ENCODE measurements at places on chromosomes 6 and 20. TPM values are rescaled to one million over a fixed set of nuclear protein-coding genes. Genes with fewer than 3 reads are reported as not detected.

DNA sequence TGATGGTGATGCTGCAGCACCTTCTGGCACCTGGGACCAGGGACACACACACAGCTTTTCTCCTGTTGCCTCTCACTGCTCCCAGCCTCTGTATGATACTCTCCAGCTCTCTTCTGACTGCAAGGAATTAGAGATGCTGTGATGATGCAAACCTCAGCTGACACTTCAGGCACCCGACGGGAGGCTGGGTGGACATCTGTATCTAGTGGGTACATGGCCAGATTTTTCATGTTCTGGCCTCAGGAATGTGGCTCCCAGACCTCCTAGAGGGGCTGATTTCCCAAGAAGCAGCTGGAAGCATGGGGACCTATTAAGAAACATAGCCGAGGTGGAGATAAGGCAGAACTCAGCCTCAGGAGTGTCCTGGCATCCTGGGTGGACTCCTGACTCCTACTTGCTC lies 6.8 kb upstream of the EPB41L1 start:
- no peaks in the 10 kb centered on the region for H3K27me3 ChIP-seq
- H3K4me1 ChIP-seq: peaks cover 5% of the 10 kb centered on the region
- H3K36me3 ChIP-seq: no peaks in the 10 kb centered on the region
- no peak for DNase-seq
- H3K4me3 ChIP-seq: no peak overlapping the region
- no peak overlapping the region for H3K27ac ChIP-seq

- H3K4me1 ChIP-seq: no peaks in the 10 kb centered on the region
- no peak for DNase-seq
- no peaks in the 10 kb centered on the region for H3K36me3 ChIP-seq
- H3K27ac ChIP-seq: no peak overlapping the region
- H3K27me3 ChIP-seq: no peaks in the 10 kb centered on the region
Observed at GRCh38 chr6:134647861-134648260, 302.0 kb downstream of the ALDH8A1 start.

DNA sequence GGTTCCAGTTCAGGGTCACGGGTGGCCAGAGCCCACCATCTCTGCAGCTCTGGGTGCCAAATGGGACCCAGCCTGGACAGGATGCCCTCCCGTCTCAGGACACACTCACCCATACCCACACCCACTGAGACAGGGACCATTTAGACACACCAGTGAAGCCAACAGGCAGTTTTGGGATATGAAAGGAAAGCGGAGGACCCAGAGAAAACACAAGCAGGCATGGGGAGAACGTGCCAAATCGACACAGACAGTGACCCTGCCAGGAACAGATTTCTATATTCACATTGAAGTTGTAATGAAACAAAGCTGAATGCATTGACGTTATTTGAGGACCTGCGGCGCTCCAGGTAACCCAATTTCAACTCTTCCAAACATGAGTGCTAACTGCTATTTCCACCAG lies 164.5 kb downstream of the DOK5 start:
- H3K27me3 ChIP-seq: no peaks in the 10 kb centered on the region
- H3K27ac ChIP-seq: no peak overlapping the region
- H3K4me3 ChIP-seq: no peak overlapping the region
- no peaks in the 10 kb centered on the region for H3K36me3 ChIP-seq

DNA sequence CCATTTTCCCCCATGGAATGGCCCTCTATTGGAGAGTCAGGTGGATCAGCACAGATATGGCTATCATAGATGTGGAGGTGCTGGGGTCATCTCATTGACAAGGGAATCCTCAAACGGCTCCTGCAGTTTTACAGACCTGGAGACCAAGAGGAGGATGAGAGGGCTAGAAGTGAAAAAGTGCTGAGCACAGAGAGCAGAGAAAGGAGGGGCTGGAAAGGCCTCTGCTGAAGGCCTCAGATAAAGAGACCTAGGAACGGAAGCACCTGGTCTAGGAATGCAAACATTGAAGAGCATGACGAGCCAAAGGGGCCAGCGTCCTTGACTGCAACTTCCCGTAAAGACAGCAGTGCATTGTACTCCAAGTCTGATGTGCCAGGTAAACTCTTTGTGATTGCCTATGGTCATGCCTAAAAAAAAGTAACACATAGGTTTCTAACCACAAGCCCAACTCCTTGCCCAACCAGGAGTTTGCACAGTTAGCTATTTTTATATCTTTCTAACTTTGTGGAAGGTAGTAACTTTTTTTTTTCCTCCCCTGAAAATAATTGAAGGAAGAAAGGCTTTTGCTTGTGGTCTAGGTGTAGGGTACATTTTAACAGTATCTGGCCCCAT lies 15.2 kb downstream of the RSPH4A start:
- peaks cover 5% of the 10 kb centered on the region for H3K36me3 ChIP-seq
- H3K27me3 ChIP-seq: no peaks in the 10 kb centered on the region
- DNase-seq: peak; percentile 77
- peak overlapping the region; percentile 88 for H3K27ac ChIP-seq

DNA sequence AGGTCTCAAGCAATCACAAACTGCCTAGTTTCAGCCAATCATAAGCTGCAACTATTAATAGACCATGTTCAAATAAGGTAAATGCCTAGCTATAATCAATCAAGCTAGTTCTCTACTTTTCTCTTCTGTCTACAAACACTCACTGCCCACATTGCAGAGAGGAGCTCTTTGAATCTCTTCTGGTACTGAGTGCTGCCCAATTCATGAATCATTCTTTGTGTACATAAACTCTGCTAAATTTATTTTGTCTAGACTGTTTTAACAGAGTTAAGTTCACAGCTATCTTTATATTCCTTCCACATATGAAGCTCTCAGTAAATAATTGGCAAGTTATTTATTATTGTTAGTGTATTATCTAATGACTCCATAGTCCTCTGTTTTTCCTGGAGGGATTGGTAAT lies 411.0 kb downstream of the EPHA7 start:
- H3K27ac ChIP-seq: no peak overlapping the region
- H3K36me3 ChIP-seq: no peaks in the 10 kb centered on the region
- no peaks in the 10 kb centered on the region for H3K27me3 ChIP-seq
- DNase-seq: no peak
- no peak overlapping the region for H3K4me3 ChIP-seq
- no peaks in the 10 kb centered on the region for H3K4me1 ChIP-seq

HLA-DPA1 gene
- total RNA-seq: 700 TPM

TGM3 gene
- 0.28 TPM for total RNA-seq

SLC22A1 gene
- 0.28 TPM for total RNA-seq

DNA sequence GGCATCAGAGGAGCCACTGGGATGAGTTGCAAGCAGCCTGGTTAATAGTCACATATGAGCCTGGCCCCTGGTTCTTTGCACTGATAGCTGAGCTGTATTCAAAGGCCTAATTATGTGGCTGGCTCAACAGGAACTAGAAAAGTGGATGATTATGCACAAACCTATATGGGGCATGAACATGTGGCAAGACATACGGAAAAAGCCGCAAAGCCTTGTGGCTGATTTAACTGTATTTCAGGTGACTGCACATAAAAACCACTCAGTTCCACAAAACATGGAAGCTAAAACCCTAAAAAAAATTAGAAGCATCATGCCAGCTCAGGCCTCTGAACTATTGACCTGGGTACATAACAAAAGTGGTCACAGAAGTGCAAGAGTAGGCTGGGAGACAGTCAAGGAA lies 13.0 kb upstream of the MUC22 start:
- DNase-seq: no peak
- no peak overlapping the region for H3K4me3 ChIP-seq
- peaks cover 2% of the 10 kb centered on the region for H3K4me1 ChIP-seq
- no peaks in the 10 kb centered on the region for H3K27me3 ChIP-seq
- no peak overlapping the region for H3K27ac ChIP-seq

MDC1 gene
- total RNA-seq: 7.6 TPM

DNA sequence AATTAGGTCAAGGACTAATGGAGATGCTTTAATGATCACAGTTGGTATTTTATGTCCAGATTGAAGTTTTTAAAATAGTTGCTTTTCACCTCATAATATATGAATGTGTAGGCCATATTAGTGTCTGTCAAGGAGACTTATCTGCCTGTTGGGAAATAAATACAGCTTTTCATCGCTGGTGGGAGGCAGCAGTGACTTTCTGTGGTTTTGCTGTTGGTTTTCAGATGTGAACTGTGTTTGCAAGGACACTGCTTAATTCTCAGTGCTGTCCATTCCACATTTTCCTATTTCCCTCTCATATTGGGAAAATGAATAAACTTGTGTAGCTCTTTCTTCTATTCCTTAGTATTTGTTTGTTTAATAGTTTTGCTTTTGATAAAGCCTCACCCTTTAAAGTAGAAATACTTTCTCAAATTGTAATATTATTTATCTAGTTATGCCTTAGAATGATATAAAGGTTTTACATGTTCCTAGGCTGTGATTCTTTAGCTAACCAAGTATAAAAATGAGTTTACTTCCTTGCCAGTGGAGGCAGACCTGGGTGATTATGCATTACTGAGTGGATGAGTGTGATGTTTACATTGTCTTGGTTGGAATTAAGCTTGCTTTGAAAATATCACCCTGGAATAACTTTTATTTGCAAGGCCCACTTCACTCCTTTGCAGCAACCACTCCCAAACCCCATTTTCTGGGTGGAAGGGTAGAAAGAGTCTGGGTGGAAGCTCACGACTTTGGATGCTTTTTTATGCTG lies 3.3 kb downstream of the PLCB4 start:
- H3K27me3 ChIP-seq: peaks cover 3% of the 10 kb centered on the region
- no peaks in the 10 kb centered on the region for H3K36me3 ChIP-seq
- DNase-seq: no peak
- peaks cover 5% of the 10 kb centered on the region for H3K4me1 ChIP-seq

- no peak for DNase-seq
- H3K36me3 ChIP-seq: no peaks in the 10 kb centered on the region
- H3K27ac ChIP-seq: no peak overlapping the region
- peaks cover 19% of the 10 kb centered on the region for H3K4me1 ChIP-seq
- H3K27me3 ChIP-seq: no peaks in the 10 kb centered on the region
- H3K4me3 ChIP-seq: no peak overlapping the region
Observed at GRCh38 chr6:158906926-158907325, 87.8 kb upstream of the EZR start.

DNA sequence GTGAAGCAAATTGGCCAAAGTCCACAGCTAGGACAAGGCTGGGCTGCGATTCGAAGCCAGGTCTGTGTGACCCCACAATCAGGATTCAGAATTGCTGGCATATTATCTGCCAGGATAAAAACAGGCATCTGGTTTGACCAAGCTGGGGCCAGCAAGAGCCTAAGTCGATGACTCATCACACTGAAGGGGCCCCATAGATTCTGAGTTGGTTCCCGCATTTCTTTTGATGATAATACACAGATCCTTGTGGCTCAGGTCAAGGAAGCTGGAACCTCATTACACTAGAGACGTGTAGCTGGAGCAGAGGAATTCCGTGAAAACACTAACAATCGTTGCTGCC lies 6.5 kb downstream of the KCNB1 start:
- no peak overlapping the region for H3K27ac ChIP-seq
- no peaks in the 10 kb centered on the region for H3K36me3 ChIP-seq
- no peak for DNase-seq
- no peak overlapping the region for H3K4me3 ChIP-seq

- H3K4me1 ChIP-seq: no peaks in the 10 kb centered on the region
- no peak overlapping the region for H3K4me3 ChIP-seq
Observed at GRCh38 chr6:164741938-164742451, 567.4 kb downstream of the C6orf118 start.

DNA sequence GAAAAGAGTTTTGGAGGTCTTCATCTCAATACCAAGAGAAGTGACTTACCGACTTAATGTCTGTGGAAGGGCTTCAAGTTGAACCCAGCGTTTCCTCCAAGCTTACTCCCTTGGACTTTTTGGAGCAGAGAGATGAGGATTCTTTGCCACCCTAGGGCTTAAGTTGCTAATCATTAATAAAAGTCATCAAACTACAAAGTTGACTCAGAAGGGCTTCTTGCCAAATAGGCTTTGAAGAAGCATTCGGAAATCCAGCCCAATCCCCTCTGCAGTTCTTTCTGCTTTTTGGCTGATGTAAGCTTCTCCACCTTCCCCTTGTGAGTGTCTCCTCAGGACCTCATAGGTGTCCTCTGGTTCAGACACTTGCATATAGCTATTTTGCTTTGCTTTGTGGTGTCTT lies at the start of gene SLC17A3:
TSS of gene SLC17A3 (minus strand) at position 126 of the 400 bp plus-strand sequence. CDS start 5,856 bp downstream, outside the sequence.
- no peak within 1 kb of the TSS for H3K4me3 ChIP-seq
- no peaks in the 10 kb centered on the region for H3K36me3 ChIP-seq
- no peak for DNase-seq
- H3K4me1 ChIP-seq: no peaks in the 10 kb centered on the region
- no peak within 1 kb of the TSS for H3K27ac ChIP-seq

All from thymus (tissue), 14 donors.